ENCODE measurements at places on chromosomes 11 and 22.

- peak; percentile 84 for DNase-seq
Observed at GRCh38 chr11:9765320-9766101, 101.6 kb downstream of the SWAP70 start.

DNA sequence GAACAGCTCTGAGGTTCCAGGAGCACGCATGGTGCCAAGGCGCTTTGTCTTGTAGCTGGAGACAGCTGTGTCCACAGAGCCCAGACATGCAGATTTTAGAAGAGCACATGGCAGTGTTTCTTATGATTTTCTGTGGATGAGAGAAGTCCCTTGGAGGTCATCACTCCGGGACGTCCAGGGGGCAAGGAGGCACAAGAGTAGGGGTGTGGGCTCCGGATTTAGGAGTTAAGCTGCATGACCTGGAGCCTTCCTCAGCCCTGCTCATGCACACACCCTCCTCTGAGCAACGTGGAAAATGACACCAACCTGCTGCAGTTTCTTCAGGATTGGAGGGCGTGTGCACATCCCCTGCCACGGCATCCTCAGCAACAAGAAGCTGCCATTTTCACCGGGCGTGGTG, 1286.7 kb downstream of the TBC1D22A start:
- DNase-seq: no peak

- DNase-seq: no peak
Observed at GRCh38 chr22:25903294-25903693, 161.3 kb downstream of the MYO18B start.

DNA sequence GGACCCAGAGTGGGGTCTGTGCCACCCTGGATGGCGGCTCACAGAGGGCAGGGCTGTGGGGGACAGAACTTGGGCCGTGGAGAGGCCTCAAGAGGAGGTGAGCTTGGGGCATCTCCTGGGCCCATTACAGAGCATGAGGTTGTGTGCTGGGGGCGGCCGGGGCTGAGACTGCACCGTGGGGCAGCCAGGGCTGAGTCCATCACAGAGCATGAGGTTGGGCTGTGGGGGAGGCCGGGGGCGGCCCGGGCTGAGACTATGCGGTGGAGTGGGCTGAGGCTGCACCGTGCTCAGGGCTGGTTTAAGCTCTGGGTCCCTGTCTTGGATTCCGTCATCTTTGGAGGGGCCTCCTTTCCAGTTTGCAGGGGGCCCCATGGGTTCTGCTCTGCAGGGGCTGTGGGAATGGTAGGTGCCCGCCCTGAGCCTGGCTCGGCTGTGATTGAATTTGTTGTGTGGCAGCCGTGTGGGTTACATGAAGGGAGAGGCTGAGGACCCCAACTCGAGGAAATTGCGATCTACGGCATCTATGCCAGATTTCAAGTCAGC, 38.1 kb upstream of the MUC5AC start:
- DNase-seq: peak; percentile 61

- DNase-seq: no peak
Observed at GRCh38 chr11:14163576-14163975, 195.4 kb downstream of the RRAS2 start.

DNA sequence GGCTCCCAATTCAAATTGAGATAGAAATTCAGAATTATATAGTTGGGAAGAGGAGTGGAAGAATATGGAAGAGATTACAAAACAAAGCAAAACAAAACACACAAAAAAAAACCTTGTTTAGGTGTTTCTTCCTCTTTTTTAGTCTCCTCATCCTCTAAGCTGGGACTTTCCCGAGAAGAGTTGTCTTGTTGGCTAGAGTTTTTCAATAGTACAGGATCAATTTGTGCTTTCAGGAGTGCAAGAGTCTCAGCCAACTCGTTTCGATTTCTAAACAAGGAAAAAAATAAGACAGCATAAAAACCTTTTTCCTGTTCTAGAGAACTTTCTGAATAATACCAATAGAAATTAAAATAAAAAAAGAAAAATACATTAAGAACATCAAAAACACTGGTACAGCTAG, 87.8 kb upstream of the CLNS1A start:
- no peak for DNase-seq

DNA sequence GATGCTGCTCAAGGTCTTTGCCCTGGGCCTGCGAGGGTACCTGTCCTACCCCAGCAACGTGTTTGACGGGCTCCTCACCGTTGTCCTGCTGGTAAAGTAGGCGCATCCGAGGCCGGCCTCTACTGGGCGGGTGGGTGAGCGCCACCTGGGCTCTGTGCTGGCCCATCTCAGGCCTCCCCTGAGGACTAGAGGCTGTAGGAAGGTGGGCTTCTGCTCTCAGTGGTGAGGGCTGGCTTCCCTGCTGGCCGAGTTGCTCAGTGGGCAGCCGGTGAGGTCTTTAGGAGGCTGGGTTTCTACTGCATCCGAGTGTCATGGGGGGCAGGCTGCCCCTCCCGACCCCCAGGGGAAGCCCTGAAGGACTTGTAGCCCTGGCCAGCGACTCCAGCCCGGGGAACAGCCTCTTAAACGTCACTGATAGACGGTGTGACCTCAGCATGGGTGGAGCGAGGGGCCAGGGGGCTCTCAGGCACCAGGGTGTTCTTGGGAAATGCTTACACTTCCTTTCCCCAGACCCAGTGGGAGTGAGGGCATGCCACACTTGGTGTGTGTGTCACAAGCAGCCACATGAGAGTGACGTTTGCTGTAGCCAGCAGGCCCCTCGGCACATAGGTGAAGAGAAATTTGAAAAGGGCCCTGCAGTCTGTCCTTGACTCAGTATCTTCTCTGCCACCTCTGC, 30.3 kb downstream of the TPCN2 start:
- no peak for DNase-seq

- DNase-seq: no peak
Observed at GRCh38 chr11:41578421-41579051, 119.1 kb upstream of the LRRC4C start.

GRCh38 chr22:29208879-29209623, 3.4 kb downstream of the EMID1 start:
- no peak for DNase-seq

DNA sequence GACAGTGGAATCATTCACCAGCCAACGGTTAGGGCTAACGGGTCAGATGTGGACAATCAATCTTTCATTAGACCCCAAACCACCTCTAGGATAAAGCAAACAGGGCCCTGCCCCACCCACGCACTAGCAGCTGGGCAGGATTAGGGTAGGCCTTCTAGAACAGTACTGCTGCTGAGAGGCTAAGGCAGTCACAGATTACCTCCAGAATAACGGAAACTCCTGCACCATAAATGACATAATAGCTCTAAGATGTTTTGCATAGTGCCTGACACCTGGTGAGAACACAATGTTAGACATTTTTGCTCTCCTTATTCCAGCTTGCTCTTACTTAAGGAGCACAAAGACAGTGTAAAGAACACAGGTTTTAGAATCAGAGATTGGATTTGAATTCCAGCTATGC, 1.8 kb downstream of the SYTL2 start:
- DNase-seq: no peak

- DNase-seq: no peak
Observed at GRCh38 chr11:85974122-85974521, 94.8 kb downstream of the PICALM start.

DNA sequence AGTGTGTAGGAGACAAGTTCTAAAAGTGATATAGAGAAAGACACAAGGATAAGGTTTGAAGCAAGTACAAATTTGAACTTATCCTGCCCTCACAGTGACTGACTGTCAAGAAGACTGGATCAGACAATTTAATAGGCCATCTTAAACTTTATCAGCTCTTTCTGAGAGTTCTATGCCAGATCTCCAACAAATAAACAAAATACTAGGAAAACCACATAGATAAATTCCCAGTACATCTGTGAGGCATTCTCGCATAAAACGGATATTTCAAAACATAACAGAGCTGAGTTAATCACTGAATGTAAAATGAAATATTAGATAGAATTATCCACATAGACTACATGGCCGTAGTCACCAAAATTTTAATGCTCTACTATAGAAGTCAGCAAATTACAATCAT, 120.9 kb upstream of the LUZP2 start:
- DNase-seq: no peak

- no peak for DNase-seq
Observed at GRCh38 chr11:63970902-63971301, 3.5 kb upstream of the COX8A start.

DNA sequence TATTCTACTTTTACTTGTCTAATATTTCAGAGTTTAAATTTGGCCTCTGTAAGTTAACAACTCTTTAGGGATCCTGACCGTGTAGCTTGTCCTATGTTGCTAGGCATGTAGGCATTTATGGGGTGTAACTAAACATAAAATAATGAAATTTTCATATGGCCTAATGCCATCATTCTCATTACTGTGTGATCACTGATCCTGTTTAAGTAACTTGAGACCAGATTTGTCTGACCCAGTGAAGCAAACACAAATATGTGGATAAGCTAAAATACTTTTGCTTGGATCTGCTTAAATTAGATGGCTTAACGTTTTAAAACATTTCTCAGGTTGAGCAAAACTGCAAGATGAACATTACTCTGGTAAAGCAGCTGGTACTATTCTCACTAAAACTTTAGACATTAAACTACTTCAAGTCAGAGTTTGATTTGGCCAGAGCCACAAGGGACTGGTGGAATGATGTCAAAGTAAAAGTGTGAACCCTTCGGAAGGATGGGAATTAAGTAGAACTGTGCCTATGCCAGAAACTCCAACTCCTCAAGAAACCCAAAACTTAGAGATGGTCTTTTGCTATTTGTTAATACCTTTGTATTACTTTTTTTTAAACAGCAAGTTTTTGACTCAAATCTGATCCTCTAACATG, 12.5 kb downstream of the QSER1 start:
- no peak for DNase-seq

DNA sequence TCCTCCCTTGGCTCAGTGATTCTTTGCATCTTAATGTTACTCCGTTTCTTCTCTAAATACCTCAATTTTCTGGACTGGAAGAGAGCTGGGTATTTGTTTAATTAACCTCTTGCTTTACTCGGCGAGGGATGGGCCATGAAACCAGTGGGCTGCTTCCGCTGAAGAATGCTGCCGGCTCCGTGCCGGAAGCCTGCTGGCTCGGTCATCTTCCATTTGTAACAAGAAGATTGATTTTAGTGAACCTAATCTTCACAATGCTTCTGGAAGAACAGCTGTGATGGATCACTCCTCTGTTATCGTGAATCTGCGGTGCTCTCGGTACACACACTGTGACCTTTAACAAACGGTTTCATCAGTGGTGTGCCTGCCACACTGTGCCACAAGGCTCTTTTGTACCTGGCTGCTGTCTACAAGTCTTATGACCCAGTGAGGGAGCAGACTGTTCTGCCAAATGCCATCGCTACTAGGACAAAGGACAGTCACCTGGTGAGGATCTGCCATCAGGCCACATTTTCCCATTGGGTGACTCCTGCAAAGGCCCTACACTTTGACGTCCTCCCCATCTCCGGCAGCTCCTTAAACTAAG, 25.3 kb upstream of the PARVB start:
- no peak for DNase-seq

- DNase-seq: no peak
Observed at GRCh38 chr11:35624316-35624715, 6.1 kb downstream of the FJX1 start.
